Upper lobe of left lung (tissue), 6 donors: ENCODE measurements at places on chromosomes 12 and 14. TPM values are rescaled to one million over a fixed set of nuclear protein-coding genes. Genes with fewer than 3 reads are reported as not detected.

KRT72 gene
- 0.11 TPM for total RNA-seq

FGF6 gene
- total RNA-seq = not detected

REP15 gene
- total RNA-seq = 2.0 TPM

RNASE3 gene
- not detected for total RNA-seq

RILPL2 gene
- total RNA-seq = 15.5 TPM

CD163 gene
- 502 TPM for total RNA-seq

SLC2A14 gene
- not detected for total RNA-seq

DNA sequence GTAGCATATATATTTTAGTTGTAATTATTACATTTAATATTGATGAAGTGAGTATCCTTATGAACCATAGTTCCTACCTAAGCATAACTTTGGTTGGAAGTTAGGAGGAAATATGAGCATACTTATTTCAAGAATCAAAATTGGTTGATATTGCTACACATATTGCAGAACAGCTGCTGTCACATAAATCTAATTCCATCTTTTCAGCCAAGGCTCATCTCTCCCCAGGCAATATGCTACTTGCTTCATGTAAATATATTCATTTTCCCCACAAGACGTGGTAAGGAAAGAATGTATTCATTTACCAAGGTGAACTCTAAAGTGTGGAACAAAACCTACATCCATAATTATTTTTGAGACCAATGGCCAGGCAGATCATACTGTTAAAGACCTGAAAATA lies 62.5 kb upstream of the HIF1A start:
- no peak for DNase-seq

GRCh38 chr14:54294802-54295201 lies 102.0 kb upstream of the CDKN3 start:
- DNase-seq = no peak

GRCh38 chr12:43861015-43861839 lies 25.3 kb downstream of the TMEM117 start:
- no peak for DNase-seq

DNA sequence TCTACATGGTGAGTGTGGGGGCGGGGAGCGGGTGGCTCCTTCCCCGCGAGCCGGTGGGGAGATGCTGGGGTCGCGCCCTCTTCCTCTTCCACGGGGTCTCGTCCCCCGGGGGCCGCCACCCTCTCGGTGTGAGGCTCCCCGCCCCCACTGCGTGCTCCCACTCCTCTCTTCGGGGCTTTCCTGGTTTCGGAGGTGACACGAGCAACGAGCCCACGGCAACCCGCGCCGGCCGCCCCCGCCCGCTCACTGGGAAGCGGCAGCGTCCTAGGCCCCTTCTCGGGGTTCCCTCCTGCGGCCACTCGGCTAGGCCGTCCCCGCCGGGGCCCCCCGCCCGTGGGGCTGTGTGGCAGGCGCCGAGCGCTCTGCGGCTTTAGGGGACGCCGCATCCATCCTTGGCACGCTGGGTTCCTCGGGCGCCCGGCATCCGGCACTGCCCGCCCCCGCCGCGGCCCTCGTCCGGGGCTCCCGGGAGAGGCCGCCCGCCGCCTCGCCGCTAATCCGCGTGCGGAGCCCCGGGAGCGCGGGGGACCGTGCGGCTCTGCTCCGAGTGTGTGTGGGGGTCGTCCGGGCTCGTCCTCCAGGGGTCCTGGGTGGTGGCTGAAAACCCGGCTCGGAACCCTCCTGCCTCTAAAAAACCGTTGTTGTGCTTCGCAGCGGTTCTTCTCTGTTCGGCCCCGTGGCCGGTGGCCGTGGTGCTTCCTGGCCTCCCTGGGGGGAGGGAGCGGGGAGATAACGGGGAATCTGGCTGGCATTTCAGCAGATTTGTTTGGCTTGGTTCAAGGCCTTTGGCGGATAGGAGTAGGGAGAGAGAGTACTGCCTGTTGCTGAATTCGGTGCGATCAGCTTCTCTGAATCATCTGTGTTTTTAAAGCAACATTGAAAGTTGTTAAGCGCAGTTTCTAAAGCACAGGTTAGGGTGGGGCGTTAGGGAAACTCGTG lies 1.0 kb downstream of the PCNX1 start:
- DNase-seq = peak; percentile 61

GRCh38 chr12:133233993-133234564 lies 1.6 kb downstream of the ANHX start:
- peak; percentile 68 for DNase-seq

DNA sequence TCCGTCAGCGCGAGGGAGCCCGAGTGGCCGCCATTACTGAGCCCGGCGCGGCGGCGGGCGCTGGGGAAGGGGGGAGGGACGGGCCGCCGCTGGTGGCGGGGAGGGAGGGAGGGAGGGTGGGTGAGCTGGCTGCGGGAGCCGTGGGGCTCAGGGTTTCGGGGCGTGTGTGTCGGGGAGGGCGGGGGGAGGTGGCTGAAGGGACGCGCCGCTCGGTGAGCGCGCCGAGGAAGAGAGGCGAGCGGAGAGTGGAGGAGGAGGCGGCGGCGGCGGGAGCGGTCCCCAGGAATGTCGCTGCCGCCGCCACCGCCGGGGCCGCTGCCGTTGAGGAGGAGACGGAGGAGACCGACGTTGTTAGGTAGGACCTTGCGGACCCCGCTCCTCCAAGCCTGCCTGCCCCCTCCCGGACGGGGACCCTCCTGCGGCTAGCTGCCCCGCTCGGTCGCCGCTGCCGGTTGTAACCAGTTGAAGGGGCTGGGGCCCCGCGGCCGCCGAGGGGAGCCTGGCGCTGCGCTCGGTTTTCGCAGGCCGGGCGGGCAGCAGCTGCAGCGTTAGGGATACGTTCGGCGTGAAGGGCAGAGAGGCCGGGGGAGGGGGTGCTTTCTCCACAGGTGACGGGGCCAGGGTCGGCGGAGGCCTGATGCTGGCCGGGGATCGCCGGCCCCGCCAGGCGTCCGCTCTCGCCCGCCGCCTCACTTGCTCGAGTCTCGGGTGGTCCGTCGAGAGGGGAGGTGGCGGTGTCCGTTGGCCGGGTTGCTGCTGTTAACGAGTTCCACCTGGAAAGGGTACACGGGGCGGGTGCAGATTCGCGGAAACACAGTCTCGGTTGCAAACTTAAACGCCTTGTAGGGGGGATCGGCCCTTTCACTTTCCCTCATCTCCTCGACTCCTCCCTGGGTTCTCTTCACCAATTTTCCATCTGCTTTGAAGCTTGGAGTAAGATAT lies at the start of gene ARHGAP5:
ARHGAP5 (plus strand) TSS at position 224 of the 942 bp plus-strand sequence. CDS start 13,366 bp downstream, outside the sequence.
- peak; percentile 94 for DNase-seq

DNA sequence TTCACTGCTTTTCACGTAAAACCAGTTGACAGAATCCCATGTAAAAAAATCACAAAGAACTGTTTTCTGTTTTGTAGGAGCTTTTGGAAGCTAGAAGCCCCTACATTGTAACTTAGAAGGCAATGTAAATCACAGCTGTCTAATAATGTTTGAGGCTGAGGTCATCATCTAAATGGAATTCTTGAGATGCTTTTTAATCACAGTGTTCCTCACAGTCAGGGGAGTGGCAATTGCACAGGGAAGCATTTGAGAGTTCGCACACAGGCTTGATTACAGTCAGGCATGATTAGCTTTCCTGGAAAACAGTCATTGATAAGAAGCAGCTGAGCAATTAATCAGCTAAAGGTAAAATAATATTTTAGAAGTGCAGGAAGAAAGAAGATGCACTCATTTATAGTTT lies 2.9 kb downstream of the SLC17A8 start:
- DNase-seq = no peak

DNA sequence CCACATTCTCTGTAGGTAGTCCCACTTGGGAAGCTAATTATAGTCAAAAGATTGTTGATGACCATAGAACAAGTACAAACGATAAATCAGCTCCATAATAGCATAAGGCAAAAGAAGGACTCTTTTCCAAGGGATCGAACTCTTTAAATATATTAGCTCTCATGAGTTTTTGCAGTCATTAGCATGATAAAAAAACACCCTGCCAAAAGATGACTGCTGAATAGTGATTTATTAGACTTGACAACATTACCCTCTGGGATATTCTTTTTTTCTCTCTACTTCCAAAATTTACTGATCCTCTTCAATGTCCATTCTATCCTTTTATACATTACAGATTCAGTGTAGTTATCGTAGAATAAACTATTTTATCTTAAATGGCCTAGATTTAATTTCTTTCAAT lies 14.2 kb downstream of the EPYC start:
- no peak for DNase-seq

DNA sequence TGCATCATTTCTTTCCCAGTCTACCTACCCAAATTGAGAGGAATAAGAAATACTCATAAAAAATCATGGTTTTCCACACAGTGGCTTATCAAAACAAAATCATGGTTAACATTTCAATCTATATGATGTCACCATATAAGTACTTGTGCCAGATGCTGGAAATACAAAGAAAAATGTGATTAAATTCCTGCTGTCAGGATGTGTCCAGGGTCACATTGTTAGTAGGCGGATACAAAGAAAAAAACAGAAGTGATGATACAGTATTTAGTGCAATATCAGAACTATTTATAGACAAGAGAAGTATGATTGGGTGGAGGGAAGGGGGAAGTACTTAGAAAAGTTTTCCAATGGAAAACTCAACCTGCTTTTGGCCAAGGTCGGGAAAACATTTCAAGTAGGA lies 47.0 kb upstream of the OR6J1 start:
- DNase-seq = no peak

DNA sequence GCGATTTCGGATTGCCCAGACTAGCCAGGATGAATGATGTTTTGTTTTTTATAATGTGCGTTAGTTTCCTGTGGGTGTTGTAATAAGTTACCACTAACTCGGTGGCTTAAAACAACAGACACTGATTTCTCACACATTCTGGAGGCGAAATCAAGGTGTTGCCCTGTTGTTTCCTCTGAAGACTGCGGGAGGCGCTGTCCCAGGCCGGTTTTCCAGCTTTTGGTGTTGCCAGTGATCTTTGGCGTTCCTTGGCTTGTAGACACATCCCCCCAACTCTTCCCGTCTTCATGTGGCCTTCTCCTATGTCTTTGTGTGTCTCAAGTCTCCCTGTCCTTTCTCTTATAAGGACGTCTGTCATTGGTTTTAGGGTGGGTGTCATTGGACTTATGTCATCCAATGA lies 267.7 kb downstream of the AACS start:
- DNase-seq = no peak
